T-helper 22 cell (primary cell): ENCODE measurements at places on chromosomes 2 and 18.

DNA sequence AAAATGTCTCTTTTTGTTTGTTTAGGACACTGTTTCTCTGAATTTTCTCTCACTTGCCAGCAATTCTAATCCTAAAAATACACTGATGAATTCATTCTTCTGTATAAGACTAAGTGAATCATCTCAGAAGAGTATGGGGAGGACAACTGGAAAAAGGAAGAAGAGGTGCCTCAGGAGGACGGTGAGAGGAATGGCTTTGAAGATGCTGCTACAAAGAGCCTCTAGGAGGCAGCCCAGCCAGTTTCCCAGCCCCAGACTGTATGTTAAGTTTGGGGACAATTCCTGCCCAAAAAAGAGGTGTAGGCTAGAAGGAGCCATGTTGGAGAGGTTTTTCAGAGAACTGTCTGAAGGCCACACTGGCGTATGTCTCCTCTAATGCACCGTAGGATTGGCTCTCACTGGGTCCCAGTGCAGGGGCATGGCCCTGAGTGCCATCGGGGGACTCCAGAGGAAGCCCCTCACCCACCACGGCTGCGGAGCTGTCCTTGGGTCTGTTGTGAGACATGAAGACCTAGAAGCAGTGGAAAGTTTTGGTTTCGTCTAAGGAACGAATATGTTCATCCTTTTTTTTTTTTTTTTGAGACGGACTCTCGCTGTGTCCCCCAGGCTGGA lies 3.1 kb upstream of the SDC1 start:
- no peak for DNase-seq

GRCh38 chr2:219410390-219410789 lies 7.8 kb upstream of the DES start:
- DNase-seq = no peak

DNA sequence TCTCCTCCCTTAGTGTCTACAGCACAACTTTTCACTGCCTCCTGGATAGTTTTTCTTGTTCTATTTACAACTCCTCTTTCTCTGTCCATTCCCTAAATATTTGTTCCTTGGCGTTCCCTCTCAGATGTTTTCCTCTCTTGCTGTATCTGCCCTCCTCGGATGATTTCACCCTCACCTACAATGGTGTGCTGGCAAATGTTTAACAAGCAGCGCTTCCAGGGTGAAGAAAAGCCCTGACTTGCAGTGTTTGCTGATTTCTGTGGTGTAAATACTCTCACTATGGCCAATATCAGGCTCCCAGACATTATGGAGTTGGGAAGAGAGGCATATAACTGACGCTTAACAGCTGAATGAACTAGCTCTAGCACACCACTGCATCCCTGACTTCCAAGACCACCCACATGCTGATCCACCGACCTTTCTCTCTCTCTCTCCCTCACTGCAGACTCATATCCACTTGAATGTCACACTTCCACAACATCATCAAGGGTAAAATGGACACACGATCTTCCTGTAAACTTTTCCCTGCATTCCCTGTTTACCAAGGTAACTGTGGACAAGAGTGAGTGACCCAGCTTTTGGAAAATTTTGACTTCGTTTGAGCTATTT lies 31.5 kb upstream of the SPTBN1 start:
- no peak for DNase-seq

GRCh38 chr18:49863769-49864621 lies 50.7 kb upstream of the ACAA2 start:
- DNase-seq = no peak

- DNase-seq = no peak
These were observed 40.9 kb downstream of the TCF4 start for GRCh38 chr18:55546851-55547704.

- DNase-seq = no peak
These were observed 42.9 kb upstream of the MYO1B start for GRCh38 chr2:191202209-191202721.

DNA sequence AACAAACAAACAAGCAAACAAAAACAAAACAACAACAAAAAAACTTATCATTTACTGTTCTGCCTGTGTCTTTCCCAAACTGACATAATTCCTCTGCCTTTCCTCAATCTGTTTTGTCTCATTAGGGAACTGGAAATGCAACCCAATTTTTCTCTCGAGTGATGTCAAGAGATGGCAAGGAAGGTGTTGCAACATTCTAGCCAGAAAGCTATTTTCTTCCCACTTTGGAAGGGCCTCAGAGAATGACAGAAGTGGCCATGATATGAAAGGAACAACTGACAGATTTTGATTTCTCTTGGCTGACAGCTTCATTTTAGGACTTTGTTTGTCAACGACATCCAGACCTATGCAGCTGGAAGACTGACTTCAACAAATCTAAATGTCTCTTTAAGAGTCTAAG lies 24.7 kb downstream of the RND3 start:
- no peak for DNase-seq

DNA sequence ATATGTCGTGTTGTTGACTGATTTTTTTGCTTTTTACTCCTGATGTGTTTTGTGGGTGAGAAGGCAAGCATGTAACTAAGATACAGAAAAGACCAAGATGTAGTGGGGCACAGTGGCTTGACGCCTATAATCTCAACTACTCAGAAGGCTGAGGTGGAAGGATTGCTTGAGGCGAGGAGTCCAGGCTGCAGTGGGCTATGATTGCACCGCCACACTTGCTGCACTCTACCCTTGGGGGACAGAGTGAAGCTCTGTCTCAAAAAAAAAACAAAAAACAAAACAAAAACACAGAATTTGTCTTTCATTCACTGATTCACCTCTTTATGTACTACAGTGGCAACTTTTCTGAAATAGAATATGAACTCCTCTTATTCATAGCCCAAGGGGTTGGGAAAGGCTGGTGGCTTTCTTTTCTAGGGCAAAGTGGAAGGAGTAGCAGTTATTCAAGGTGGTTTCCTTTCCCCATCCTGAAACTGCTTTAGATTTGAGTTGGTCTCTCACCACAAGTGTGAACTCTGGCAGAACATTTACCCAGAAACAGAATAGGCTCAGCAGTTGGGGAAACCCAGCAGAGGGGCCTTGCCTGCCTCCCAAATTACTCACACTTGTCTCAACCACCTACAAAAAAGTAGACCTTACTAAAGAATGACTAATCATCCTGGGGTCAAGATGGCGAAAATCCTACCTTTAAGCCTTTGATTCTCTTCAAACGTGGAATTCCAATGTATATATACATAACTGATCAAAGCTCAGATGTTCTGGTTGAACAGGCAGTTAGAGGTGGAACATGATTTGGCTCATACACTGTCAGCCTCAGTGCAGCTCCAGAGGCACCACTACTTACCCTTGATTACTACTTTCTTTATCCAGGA lies 6.5 kb downstream of the TANK start:
- peak; percentile 36 for DNase-seq

DNA sequence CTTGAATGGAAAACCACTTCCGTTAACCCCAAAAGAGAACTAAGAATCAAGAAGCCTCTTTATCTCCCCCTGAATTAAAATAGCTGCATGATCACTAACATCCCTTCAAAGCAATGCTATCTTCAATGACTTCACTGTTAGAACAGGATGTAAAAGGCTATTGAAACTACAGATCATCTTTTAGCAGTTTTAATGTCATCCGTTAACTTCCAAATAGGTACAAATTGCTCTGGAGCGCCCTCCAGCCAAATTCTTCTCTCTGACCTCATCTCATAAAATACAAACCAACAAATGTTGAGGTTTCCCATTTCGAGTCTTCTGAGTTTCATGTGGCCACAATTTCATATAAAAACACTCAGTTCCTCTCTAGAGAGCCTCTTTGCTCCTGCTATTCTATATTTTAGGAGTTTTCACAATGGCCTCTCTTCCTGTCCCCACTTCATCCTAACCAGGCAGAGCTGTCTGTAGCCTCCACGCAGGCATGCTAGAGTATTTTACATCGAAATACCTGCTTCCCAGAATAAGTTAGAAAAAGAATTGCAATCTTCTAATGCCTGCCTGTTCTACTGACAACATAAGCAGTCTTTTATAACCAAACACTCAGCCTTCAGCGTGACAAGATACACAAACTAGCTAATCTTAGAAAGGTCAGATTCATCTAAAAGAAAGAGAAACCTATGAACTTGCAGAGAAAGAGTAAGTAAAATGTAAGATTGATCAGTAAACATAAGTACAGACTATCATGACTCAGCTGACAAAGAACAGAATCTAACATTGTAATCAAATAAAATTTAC lies 37.9 kb downstream of the B4GALT6 start:
- DNase-seq = no peak

GRCh38 chr2:140624200-140624599 lies 1506.6 kb downstream of the LRP1B start:
- DNase-seq = no peak

DNA sequence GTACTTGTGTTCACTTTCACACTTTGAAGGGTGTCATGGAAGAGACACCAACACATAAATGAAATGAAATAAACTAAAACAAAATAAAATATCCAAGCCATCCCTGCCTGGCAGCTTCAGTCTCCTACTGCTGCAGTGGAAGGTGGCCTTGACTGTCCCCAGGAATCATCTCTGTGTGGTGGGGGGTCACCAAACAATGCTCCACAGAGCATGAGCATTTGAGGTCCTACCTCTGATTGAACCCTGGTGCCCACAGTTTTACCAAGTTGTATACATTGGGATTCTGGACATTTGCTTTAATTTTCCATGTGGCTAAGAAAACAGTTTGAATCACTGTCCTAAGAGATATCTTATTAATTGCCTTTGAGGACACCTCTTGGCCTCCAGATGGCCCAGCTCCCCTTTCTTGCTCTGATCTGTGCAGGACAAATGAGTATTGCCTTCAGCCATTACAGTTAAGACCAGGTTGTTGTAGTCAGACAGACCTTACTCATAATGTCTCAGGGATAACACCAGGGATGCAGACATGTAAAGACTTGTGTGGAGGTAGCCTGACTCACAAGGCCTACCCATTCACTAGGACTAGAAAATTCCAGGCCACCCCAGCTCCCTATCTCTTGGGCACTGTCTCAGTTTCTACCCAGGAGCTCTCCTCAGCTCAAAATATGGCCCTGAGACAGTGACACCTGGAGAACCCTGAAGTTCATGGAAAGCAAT lies 195.0 kb downstream of the MYCN start:
- no peak for DNase-seq

DNA sequence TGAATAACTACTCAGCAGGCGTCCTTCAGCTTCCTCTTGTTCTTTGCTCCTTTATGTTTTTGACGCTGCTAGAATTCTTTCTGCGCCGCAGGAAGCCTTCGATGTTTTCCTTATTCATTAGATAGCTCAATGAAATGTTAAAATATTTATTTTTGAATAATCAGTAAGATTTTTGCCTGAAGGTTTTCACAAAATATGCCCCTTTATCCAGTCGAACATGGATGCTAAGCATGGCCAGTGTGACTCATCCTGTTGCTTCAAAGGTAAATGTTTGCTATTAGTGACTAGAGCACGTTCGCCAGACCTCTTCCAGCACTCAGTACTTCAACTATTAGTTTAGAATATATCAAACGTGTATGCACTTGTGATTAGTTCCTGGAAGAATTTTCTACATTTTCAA lies 7.6 kb upstream of the MEIS1 start:
- DNase-seq = no peak

DNA sequence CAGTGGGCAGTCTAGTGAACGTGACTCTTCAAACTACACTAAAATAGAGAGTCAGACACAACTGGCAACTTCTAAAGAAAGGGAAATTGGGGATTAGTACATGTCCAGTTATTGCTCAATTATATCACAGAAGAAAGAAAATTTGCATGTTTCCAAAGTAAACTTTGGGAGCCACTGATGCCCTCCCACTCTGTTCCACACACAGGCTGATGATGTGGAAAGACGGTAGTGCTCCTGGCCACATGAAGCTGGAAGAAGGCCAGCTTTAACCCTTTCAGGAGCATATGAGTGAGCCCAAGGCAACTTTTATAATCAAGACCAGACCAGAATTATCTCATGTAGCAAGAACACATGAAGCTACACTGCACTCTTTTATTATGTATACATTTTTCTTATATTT lies 141.0 kb downstream of the NR4A2 start:
- no peak for DNase-seq

DNA sequence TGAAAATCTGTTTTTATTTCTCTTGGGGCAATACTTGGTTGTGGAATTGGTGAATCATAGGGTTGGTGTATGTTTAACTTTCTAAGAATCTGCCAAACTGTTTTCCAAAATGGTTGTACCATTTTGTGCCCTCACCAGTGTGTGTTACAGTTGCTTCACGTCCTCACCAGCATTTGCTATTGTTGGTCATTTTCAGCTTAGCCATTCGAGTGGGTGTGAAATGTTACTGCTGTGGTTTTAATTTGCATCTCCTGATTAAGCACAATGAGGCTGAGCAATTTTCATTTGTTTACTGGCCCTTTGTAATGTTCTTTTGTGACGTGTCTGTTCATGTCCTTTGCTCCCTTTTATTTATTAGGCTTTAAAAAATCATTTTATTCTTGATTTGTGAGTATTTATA lies 49.7 kb downstream of the FOSL2 start:
- DNase-seq = no peak

- no peak for DNase-seq
These were observed 110.9 kb upstream of the RMP24 start for GRCh38 chr18:35861367-35862118.

GRCh38 chr2:213232649-213233437 lies 51.4 kb upstream of the SPAG16 start:
- peak; percentile 44 for DNase-seq

GRCh38 chr2:186135686-186136085 lies 350.4 kb upstream of the ZC3H15 start:
- no peak for DNase-seq

GRCh38 chr18:65592435-65592834 lies 158.4 kb upstream of the CDH7 start:
- no peak for DNase-seq

GRCh38 chr18:55663891-55664290 lies 75.9 kb upstream of the TCF4 start:
- DNase-seq = no peak

DNA sequence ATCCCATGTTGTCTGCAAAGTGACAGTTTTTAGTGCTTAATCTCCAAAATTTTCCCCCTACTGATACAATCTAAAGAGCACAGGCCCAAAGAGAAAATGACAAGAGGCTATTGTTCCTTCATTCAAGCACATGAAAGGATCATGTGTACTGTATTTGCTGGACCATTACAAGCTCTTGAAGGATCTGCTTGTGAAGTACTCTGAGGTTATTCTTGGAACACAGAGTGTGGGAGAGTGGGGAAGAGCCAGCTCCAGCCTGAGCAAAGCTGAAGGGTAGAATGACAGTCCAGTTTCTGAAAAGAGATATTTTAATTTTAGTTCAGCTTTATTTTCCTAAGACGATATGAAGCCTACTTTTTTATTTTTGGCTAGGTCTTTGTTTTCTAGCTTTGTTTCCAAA lies 112.2 kb downstream of the GALNT3 start:
- no peak for DNase-seq
